ENCODE measurements at places on chromosomes 3 and 15.

GRCh38 chr3:176611703-176612102 is 585.6 kb downstream of the TBL1XR1 start:
- DNase-seq, result no peak

DNA sequence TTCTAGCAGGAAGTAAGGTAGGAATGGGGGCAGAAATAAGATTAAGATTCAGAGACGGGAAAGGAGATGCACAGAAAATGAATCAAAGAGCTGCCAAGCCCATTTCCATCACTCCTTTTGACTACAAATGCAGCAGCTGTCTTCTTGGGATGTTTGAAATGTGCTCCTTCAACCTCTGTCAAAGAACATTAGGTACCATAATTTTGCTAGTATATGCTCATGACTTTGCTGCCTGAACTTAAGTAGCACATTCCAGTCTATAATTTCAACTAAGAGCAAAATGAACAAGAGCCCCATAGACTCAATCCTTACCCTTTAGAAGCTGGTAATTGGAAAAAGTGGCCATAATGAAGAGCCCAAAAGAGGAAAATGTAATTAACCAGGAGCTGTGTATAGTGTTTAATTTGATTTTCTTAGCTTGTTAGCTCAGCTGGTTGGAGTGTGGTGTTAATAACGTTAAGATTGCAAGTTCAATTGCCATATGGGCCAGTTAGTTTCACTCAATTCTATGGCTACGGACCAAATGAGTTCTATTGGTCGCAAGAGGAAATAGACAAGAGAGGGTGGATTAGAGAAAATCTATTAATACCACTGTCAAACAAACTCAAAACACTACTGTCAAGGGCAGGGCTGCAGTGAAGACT is 349.9 kb downstream of the ZBBX start:
- DNase-seq, result no peak

DNA sequence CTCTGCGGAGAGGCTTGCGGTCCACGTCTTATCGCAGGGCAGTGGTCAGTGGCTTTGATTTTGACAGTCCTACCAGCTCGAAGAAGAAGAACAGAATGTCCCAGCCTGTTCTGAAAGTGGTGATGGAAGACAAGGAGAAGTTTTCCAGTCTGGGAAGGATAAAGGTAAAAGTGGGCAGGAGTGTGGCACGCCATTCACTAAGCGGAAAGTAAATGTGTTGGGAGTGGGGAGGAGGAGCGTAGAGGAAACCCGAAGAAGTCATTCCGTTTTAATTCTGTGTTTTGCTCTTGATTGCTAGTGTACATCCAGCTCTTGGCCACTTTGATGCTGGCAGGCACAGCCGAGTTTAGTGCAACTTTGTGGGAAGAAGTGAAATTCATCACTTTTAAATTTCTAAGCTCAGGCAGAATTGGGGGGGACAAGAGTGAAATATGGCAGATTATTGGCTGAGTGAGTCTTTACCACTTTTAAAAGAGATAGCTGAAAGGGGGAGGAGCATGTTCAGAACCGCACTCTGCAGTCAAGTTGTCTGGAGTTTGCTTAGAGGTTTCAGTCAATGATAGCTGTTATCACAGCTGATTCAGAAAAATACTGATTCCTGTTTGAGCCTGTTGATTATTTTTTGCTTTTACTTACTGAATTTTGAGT is 1.8 kb downstream of the ARHGEF26 start:
- no peak for DNase-seq

DNA sequence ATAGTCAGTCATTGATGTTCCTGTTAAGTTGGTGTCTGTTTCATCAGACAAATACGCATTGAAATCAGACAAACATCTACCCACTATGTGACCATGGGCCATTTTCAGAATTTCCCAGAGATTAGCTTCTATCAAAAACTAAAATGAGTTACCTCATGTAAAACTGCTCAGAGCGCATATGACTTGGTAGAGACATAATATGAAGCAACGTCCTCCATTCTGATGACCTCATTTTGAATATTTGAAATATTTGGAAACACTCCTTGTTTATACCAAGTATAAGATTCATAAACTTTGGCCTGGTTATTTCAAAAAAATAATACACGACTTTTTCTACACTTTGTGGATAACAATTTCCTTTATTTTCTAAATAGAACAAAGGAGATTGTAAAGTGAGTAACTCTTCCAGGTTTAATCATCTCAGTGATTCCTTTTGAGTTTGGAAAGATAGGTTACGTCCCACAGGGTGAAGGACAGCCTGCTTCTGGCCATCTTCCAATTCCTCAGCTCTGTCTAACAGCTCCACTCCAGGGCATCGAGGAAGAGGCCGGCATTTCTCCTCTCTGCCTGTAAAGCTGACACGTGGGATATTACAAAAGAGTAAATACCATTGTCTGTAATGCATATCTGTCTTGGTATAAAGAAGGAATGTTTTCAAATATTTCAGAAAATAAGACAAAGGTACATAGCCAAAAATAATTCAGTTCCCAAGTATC is 122.6 kb downstream of the CADM2 start:
- no peak for DNase-seq

DNA sequence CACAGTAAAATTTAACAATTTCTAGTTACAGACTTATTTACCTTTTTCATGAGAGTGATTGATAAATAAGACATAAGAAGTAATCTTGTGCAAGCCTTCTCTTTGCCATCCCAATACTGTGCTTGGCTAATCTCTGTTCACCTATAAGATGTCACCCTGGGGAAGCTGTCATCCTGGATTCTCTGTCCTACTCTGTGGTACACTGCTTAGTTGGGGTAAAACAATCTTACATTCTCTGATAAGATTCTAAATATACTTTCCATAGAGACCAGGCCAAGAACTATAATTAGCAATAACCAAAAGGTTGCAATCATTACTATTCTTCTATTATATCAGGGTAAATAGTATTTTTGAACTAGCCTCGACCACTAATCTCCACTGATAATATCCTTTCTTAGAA is 1218.3 kb upstream of the CADM2 start:
- DNase-seq, result no peak

DNA sequence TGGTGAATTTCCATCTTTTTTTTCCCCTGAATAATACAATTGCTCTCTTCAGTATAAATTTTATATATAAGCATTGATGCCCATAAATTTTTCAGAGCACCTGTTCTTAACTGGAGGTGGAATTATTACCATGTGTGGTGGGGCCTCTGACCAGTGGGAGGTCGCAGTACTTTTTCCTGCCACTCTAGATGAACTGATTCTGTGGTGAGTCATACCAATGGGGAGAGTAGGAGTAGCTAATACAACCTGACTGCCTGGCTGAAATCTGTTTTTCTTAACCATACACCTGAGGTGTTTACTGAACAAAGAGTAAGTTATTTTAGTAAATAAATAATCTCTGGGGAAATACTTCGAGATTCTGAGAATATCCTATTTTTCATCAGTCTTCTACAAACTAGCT is 67.2 kb downstream of the UNC13C start:
- DNase-seq, result no peak

- DNase-seq, result peak; percentile 40
These were observed 151.3 kb upstream of the NR2E3 start for GRCh38 chr15:71658827-71659729.

- no peak for DNase-seq
These were observed 142.3 kb downstream of the KLHL25 start for GRCh38 chr15:85652457-85652856.

GRCh38 chr15:48411971-48412591 is 80.9 kb downstream of the DUT start:
- peak; percentile 74 for DNase-seq

- no peak for DNase-seq
These were observed 16.6 kb upstream of the NIT2 start for GRCh38 chr3:100317912-100318311.

- DNase-seq, result no peak
These were observed 151.7 kb upstream of the GRM7 start for GRCh38 chr3:6709178-6709577.

GRCh38 chr3:82496890-82497560 is 735.6 kb upstream of the GBE1 start:
- no peak for DNase-seq
